Suppressor macrophage treated with lipopolysaccharide for 4 hours (primary cell): ENCODE measurements at places on chromosomes 4 and X.
A peak's percentile ranks its signal among the peaks of the same experiment; 100 is the strongest.

DNA sequence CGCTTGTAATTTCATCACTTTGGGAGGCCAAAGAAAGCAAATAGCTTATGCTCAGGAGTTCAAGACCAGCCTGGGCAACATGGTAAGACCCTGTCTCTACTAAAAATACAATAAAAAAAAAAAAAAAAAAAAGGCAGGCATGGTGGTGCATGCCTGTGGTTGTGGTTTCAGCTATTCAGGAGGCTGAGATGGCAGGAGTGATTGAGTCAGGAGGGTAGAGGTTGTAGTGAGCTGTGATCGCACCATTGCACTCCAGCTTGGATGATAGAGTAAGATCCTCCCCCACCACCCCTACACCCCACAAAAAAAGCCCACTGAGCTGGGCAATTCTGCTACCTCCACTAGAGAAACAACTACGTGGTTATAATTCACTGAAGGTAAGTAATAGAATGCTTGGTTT, 118.8 kb upstream of the PCDH18 start:
- DNase-seq: no peak

GRCh38 chr4:150619042-150619441, 37.1 kb downstream of the MAB21L2 start:
- DNase-seq: no peak

DNA sequence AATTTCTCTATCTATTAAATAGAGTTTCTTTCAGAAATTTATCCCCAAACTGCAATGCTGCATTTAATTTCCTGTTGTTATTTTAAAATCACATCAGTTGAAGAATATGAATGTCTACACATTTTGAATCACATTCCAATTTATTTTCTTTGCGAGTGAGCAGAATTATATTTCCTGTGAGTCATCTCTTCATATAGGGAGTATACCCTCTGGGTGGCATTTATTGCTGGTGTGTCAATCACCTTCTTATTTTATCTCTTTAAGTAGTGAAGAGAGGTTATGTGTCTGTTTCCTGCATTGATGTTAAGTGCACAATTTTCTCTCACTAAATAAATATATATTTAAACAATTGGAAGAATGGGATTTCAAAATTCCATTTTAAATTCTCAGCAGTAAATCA, 511.0 kb upstream of the ATOH1 start:
- DNase-seq: no peak

DNA sequence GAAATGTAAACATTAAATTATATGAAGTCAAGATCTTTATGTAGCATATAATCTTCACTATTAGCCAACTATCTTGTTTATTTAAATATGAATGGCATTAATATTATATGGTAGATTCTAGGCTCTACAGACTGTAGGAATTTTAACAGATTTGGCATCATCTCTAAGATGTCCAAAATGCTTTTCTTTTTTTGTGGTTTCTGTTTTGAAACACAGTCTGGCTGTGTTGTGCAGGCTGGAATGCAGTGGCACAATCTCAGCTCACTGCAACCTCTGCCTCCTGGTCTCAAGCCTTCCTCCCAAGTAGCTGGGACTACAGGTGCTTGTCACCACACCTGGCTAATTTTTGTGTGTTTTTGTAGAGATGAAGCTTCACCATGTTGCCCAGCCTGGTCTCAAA, 76.2 kb downstream of the ELOVL6 start:
- DNase-seq: no peak

DNA sequence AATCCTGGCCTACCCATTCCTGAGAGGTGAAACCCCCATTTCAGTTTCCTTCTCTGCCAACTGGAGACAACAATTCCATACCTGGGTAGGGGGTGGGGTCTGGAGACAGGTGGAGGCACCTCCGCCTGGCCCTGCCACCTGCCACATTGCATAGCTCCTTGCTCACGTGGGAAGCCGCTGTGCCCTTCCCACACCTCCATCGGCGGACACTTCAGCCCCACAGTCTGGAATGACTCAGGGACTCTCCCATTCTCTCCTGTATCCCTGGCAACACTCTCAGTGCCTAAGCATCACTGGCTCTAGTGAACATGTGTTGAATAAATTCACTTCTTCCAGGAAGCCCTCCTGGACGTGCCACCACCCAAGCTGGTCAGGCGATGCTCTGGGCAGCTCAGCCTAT, 21.7 kb downstream of the PPP2R2C start:
- no peak for DNase-seq

DNA sequence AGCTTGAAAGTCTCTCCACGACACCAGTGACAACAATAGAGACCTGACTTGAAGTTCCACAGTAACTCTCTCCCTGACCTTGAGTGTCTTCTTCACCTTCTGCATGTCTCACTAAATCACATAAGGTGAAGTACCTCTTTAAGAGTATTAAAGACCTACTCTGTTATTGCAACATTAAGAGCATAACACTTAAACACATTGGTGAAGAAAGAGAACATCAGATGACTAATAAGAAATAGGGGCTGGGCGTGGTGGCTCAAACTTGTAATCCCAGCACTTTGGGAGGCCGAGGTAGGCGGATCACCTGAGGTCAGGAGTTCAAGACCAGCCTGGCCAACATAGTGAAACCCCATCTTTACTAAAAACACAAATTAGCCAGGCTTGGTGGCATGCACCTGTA, 33.9 kb upstream of the MAPK10 start:
- no peak for DNase-seq

DNA sequence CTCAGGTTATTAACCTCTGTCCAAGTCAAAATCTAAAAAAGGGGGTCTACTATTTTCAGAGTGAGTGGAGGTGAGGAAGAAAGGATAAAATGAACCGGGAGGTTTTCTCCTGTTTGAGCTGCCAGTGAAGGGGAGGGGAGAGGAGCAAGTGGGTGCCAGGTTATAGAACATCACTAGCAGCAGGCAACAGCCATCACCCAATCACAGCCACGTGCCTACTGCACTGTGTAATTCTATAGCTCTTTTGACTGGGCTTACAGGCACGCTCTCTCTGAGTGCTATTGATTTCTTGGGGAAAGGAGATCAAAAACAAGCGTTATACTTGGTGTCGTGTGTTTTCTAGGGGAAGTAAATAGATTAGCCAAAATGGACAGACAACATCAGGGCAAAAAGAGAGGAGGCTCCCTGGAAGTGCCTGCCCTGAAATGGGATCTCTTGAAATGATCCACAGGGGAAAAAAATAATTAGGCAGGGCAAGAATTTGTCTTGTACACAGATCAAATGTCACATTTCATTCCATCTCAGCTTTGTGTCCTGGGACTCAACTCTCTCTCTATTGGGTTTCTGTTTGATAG, 300.5 kb upstream of the LCORL start:
- no peak for DNase-seq

GRCh38 chr4:128353791-128354190, 66.2 kb upstream of the PGRMC2 start:
- DNase-seq: no peak

DNA sequence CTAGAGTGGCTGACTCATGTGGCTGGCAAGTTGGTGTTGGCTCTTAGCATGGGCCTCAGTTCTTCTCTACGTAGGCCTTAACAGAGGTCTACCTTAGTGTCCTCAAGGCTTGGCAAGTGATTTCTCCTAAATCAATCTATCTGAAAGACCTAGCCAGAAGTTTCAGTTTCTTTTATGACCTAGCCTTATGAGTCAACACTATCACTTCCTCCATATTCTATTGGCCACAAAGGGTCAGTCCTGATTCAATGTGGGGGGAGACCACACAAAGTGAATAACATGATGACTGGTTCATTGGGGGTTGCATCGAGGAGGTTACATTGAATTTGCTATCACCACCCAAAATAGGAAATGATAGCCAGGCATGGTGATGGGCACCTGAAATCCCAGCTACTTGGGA, 5.8 kb upstream of the NRK start:
- no peak for DNase-seq

GRCh38 chr4:95594013-95594412, 45.2 kb upstream of the UNC5C start:
- DNase-seq: no peak

DNA sequence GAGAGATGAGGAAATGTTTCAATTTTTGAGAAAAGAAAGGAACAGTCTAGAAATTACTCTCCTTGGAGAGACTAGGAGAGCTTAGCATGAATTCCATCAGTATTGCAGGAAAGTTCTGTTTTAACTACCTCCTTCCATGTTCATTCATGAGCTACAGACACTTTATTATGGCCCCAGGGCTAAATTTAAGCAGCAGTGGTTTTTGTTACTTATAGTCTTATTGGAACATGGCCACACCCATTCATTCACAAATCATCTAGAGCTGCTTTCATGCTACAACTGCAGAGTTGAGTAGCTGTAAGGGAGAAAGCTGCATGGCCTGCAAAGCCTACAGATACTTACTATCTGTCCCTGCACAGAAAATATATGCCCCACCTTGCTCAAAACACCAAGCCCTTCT, 81.7 kb downstream of the SHISA3 start:
- DNase-seq: no peak

GRCh38 chr4:81509191-81509590, 37.5 kb upstream of the RASGEF1B start:
- peak; percentile 72 for DNase-seq

GRCh38 chrX:109958266-109958665, 44.6 kb upstream of the TMEM164 start:
- DNase-seq: no peak

- no peak for DNase-seq
These were observed 163.0 kb downstream of the FRMPD4 start for GRCh38 chrX:12301288-12301687.

- no peak for DNase-seq
These were observed 287.9 kb upstream of the NR3C2 start for GRCh38 chr4:148730082-148730640.

- DNase-seq: peak; percentile 49
These were observed 6.0 kb downstream of the GAGE10 start for GRCh38 chrX:49309401-49309981.

DNA sequence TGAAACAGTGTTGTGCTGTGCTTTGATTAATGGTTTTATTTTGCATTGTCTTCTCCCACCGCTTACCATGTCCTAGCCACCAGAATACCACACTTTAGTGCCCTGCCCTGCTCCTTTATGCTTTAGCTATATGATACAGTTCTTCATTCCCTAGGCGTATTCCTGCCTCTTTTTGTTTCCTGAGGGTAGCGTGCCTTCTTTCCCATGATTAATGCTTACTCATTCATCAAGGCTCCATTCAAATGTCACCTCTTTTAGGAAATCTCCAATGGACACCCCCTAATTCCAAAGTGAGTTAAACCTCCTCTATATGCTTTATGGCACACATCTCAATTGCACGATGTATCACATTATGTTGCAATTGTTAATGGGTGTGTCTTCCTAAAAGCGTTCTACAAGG, 46.3 kb downstream of the SPANXD start:
- DNase-seq: no peak

GRCh38 chr4:136741468-136741867, 790.8 kb downstream of the PCDH18 start:
- no peak for DNase-seq
